AG08395 (cell line): ENCODE measurements at places on chromosomes 1 and 21.

DNA sequence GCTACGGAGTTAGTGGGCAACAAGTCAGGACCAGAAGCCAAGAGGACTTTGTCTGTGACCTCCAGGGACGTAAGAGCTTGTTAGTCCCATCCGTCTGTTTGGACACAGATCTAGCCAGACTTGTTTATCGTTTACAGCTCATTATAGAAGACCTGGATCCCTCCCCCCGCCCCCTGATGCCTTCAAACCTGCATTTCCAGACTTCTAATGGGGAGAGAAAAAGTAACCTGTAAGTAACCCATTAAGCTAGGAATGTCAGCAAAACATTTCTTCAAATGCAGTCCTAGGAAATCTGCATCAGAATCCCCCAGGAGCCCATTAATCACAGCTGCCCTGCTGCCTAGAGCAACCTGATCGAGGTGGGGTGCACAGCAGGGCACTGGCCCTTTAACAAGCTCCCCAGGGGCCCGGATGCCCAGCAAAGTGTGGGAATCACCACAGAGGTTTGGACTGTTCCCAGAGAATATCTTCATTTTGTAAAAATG lies 1.4 kb upstream of the MAD2L2 start:
- no peak for DNase-seq

GRCh38 chr1:74703386-74704182 lies 29.3 kb downstream of the CRYZ start:
- DNase-seq, result no peak

DNA sequence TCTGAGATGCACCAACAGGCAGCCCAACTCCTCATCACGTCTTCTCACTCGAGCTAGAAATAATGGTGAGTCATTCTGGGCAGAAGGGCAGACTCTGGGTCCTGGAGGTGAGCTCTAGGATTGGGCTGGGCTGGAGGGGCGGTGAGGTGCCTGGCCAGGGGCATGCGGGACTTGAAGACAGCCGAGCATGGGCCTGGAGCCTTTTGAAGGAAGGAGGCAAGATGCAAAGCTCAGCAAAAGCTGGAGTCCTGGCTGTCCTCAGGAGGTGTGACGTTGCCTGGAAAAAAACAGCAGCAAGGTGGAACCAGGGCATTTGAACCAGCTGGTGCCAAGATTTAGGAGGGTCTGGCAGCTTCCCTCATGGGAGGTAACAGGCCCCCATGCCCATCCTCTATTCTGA lies 712 bp downstream of the KCNA2 start:
- no peak for DNase-seq

DNA sequence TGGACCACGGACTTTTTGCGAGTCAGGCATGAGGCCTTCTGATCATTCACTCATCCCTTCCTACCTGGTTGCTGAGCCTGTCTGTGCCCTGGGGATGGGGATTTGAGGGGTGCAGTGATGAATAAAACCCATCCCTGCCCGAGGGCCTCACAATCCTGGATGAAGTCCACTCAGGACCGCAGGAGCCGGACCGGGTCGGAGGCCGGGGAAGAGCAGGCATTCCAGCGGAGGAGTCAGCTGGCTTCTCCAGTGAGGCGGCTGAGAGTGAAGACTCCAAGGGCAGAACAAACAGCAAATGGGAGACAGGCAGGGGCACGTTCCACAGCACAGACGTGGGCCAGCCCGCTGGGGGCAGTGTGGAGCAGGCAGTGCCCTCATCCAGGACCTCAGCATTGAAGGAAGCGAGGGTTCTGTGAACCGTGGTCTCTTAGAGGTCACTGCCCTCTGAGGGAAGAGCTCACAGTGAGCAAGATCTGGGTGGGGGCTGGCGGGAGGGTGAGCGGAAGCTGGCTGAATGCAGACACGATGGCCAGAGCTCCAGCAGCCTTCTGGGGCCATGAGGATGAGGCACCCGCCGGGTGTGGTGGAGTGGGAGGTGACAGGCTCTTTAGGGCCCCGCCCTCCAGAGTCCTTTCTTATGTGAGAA lies 10.9 kb upstream of the LRRC3 start:
- DNase-seq, result no peak

DNA sequence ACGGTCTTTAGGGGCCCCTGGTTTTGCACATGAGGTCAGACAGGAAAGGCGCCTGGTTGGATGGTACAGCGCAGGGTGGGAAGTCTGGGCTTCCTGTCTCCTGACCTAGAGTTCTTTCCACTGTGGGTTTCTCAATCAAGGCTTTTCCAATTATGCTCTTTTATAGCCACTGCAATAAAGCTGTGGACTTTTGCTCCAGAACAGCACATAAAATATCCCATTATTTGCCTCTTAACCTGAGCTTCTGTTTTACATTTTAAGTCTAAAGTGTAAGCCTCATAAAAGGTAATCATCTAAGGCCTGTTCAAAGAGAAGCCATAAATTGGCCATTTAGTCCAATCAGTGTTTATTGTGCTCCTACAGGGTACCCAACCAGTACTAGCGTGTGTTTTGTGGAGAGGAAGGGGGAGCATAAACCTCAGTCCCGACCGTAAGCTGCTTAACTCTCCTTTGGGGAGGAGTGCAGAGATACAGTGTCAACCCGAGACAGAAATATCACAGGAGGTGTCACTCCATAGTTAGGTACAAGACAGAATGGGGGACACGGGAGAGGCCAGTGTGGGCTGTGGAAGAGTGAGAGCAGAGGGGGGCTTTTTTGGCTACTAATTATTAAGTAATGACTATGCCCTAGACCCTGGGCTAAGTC lies 270.0 kb downstream of the TRABD2B start:
- DNase-seq, result no peak

- peak; percentile 27 for DNase-seq
These were observed 724 bp downstream of the ST7L start for GRCh38 chr1:112618114-112618720.

- DNase-seq, result no peak
These were observed 80.4 kb downstream of the NPHP4 start for GRCh38 chr1:5911871-5912271.

DNA sequence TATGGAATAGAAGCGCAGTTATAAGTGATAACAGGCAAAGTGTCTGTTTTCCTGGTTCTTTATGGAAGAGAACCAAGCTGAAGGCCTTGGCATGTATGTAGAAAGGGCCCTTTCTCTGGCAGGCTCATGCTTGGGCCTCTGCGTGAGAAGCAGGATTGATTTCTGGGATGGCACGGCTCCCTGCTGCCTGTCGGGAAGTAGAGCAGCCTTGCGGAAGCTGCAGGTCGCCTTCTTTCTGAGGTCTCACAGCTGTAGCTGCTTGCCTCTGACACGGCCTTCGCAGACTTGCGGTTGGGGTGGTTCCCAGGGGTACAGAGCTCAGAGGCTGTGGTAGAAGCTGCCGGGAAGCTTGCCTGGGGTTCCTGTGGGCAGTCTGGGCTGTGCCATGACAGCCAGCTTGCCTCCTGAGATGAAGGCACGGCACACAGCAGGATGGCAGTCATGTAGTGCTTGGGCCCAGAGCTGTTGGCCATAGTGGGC lies 39.4 kb downstream of the TRAPPC10 start:
- DNase-seq, result no peak

DNA sequence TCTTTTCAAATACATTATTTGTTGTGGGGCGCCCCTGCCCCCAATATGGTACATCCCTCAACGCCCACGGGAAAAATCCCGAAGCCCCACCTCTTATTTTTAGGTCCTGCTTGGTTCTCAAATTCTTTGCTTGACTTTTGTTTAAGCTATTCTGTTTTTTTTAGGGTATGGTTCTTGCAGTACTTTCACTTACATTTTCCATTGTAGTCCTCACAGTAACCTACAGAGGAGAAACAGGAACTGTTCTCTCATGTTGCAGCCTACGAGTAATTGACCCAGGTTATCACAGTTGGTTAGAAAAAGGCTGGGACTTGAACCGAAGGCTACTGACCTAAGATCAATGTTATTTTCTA lies 697 bp upstream of the C21orf91 start:
- peak; percentile 22 for DNase-seq

DNA sequence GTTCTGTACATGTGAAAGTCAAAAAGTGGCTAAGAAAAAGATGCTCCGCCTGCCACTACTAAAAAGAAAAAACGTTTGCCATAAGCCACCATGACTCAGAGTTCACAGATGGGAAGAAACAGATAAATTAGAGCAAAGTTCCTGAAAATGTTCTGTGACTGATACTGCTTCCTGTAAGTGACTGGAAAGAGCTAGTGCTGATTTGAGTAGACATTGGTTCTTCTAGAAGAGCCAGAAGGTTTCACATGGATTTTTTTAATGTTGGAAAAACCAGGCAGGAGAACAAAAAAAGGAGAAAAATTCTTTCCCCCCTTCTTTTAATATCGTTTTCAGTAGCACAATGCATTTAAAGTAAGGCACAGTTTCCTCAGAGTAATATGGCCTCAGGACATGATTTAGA lies 221.4 kb downstream of the HLX start:
- peak; percentile 62 for DNase-seq

- no peak for DNase-seq
These were observed 10.4 kb downstream of the RERE start for GRCh38 chr1:8807004-8807403.

- DNase-seq, result peak; percentile 65
These were observed 90.1 kb upstream of the IRF2BP2 start for GRCh38 chr1:234699795-234700665.

DNA sequence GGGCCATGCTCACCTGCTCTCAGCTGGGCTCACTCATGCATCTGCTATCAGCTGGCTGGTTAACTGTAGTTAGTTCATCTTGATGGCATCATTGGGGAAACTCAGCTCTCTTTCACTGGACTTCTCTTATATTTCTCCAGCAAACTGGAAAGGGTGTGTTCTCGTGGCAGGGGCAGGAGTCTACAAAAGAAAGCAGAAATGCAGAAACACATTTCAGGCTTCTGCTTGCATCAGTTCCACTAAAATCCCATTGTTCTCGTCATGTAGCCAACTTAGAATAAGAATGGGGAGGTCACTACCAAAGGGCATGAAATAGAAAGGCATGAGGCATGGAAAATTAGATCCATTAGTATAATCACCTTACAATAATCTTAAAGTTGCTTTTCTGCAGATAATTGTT lies 207.3 kb downstream of the NRIP1 start:
- DNase-seq, result no peak

DNA sequence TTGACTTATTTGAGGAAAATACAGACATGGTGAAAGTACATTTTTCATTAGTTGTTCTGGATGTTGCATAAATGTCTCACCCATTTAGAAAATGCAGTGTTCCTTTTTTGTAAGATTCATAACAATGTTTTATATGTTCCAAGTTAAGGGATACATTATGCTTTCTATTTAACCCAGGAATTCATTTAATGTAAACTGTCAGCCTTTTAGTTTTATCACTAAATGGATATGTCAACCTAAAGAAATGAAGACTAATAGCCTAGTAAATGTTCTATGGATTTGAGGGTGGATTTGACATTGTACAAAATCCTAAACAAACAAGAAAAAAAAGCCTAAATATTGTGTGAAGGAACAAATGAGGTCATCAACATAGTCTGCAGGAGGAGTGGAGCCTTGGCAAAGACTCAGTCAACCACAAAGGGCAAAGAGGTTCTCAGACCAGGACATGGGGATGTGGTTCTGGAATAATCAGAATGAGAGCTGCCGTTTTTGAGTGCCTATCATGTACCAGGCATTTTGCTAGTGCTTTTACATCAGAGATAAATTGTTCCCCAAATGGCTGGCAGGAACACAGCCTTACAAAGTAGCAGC lies 8.8 kb upstream of the INSL5 start:
- peak; percentile 12 for DNase-seq

DNA sequence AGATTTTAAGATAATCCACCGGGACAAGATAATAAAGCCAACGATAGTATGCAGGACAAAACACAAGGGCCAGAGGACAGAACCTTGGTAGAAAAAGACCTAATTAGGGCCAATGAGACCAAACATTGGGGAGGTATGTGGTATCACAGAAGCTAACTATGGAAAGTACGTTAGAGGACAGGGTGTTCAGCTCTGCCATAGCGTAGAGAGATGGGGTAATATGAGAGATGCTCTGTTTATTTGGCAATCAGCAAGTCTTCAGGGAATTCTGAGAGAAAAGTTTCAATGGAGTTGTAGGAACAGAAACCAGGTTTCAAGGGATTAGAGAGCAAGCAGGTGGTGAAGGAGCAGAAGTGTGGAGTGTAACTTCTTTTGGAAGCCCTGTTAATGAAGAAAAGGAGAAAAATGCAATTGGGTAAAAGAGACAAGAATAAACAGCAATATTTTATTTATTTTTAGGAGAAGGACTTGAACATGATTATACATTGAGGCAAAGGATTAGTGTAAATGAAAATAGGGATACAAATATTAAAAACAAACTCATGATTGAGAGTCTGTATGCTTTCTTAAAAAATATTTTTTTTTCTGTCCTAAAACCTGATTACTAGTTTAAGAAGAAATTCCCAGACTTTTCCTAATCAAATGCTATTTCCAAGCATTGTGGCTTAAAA lies 24.0 kb downstream of the EEIG2 start:
- no peak for DNase-seq

- DNase-seq, result no peak
These were observed 4.2 kb downstream of the C1orf226 start for GRCh38 chr1:162385702-162386101.

DNA sequence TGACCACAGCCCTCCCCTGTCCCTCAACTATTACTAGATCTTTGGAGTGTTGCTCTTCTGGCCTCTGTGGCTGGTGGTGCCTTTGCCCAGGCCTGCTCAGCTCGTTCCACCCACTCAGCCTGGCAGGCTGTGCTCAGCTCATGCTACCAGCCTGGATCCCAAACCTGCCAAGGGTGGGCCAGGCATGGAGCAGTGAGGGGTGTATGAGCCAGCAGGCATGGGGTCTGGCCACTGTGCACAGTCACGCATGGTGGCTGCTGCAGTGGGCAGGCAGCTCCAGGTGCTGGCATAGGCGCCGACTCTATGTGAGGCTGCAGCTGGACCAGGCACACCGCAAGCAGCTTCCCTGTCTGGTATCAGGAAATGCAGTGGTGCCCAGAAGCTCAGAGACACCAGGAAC lies 449.9 kb downstream of the MATN1 start:
- no peak for DNase-seq

GRCh38 chr1:112998592-112999235 lies 42.7 kb upstream of the SLC16A1 start:
- DNase-seq, result peak; percentile 81

GRCh38 chr1:203035111-203036000 lies 9.1 kb downstream of the PPFIA4 start:
- DNase-seq, result no peak

DNA sequence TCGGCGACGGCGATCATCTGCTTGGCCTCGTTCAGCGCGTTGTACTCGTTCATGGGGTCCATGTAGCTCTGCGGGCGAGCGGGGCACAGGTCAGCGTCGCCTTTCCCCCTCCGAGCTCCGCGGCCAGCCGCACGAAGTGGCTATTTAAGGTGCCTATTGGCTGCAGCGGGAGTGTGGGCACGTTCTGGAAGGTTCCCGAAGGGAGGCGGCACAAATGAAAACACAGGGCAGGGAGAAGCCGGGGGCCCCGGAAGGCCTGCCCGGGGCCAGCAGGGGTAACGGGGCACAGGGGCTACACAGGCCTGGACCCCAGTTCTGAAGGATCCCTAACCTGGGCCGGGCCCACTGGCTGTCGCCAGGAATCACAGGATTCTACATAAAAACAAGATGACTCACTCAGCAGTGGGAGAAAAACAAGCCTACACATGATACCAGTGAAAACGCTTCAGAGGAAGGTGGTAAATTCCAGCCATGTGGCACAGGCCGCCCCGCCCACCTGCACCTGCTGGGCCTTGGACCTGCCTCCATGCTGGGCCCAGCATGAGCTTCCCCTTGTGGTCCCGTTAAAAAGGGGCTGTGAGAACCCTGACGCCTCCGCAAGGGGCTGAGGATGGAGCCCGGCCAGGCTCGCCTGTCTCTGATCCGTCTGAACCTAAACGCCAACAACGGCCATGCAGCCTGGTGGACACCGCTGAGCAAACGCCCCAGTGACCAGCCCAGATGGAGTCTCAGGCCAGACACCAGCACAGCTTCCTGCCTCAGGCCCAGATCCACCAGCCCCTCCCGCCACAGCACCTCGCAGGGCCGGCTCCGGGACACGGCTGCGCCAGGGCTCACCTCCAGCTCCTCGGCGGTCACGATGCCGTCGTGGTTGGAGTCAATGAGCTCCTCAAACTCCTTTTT lies 3.9 kb upstream of the TNFRSF4 start:
- no peak for DNase-seq
